ENCODE measurements at places on chromosomes 5 and 9.

- no peak for DNase-seq
These were observed 93.6 kb upstream of the TNC start for GRCh38 chr9:115211413-115212124.

DNA sequence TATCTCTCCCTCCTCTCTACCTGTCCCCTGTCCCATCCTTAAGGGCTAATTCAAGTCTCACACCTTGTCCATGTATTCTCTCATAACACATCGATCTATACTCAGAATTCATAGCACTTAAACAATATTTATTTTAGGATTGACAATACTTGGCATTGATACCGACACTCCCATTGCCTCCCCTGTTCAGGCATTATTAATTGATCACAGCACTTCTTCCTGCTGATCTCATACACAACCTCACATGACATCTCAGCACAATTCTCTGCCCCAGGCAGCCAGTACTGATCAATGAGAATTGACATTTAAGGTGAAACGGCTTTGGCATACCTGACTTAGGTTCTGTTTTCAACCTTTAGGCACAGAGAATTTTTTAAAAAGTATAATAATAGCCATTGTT lies 582.4 kb upstream of the BRINP1 start:
- DNase-seq = no peak

DNA sequence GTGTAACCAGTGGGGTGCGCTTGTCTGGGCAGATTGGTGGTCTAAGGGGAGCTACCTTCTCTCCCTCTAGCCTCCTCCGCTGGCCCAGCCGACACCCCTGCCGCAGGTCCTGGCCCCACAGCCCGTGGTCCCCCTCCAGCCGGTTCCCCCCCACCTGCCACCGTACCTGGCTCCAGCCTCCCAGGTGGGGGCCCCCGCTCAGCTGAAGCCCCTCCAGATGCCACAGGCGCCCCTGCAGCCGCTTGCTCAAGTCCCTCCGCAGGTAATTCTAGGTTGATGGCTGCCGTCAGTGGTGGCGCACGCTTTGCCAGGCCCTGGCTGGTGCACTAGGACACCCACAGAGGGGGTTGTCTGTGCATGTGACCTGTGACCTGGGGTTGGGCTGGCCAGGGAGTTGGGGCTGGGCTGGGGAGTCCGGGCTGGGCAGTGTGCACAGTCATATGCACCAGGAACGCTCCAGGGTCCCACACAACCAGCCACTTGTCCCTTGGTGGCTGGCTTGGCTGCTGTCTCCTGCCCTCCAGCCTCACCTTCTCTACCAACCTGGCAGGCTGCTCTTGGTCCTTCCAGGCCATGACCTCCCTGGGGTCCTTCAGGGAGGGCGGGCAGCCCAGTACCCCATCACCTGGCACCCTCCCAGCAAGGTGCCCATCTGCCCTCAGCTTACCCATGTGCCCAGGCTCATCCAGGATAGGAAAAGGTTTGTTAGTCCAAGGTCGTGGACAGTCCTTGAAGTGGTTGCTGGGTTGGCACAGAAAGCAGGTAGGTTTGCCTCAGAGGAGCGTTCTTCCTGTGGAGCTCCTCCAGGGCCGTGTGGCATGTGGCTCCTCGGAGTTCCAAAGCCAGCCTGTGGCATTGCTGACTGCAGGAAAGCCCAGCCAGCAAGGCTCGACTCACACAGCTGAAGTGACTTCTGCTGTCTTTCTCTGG lies 73.2 kb downstream of the WNK2 start:
- no peak for DNase-seq

DNA sequence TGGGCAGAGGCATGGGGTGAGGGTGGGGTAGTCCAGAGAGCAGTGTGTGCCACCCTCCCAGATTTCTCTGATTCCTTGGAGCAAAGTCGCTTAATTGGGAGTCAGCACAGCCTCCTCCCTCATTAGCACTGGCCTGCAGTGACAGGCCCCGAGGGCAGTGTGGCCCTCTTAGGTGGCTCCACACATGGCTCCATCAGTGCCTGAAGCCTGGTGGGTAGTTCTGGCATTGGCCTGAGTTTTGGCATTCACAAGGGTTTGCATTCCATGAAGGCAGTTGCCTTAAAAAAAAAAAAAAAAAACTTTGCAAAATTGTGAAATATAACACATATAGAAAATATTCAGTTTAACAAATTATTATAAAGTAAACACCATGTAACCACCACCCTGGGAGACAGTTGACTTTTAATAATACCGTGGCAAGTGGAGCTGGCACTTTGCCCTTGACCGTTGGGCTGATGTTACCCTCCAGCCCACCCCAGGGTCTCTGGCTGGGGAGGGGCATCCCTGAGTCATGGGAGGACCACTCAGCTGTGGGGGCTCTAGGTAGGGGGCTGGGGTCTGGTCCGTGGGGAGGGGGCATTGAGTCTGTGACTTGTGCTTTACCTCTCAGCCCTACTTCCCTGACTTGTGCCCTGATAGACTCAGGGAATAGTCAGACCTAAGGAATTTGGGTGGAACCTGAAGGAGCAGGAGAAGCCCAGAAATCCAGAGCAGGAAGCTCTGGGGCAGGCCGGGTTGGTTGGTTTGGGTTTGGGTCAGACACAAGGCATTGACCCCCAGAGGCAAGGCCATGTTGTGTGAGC lies 51.3 kb upstream of the PITX1 start:
- DNase-seq = no peak

DNA sequence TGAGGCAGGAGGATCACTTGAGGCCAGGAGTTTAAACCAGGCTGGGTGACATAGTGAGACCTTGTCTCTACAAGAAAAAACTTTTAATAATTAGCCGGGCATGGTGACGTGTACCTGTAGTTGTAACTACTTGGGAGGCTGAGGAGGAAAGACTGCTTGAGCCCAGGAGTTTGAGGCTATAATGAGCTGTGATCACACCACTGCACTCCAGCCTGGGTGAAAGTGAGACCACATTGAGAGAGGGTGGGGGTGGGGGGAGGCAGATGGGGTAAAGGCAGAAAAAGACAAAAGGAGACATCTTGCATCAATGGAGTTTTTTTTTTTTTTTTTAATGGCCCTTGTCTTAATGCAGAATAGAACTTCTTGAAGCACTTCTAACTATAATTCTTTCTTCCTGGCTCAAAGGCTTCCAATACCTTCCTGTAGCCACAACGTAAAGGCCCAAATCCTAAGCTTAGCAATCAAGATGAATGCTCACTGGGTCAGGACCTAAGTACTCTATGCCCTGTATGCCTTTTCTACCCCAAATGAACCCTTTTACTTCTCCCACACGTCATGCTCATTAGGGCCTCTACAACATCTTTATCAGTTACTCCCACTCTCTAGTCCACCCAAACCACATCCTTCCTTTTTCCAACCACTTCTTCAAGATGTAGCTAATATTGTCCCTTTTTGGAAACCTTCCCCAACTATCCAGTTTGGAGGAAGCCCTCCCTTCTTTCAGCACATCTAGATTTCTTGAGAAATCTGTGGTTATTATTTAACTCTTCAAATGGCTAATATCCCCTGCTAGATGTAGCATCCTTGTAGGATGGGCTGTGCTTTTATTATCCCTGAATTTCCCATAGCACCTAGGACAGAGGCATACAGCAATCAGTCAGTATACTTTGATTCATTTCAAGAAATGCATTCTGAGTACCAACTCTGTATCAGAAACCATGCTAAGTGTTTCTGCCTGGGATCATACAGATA lies 40.8 kb downstream of the CSF2 start:
- DNase-seq = peak; percentile 63

DNA sequence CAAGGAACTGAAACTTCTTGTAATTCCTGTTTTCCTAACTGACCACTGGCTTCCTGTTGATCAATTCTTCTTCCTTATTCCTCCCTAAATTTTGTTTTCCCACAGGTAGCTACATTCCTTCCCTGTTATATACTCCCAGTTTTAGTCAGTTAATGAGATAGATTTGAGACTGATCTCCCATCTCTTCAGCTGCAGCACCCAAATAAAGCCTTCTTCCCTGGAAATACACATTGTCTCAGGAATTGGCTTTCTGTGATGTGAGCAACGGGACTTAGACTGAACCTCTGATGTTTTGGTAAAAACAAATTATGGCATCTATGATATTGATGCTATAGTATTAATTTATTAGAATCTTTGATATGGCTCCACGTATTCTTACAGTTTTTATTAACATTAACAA lies 617.3 kb upstream of the ST8SIA4 start:
- peak; percentile 1 for DNase-seq

GRCh38 chr5:158429564-158429963 lies 570.6 kb upstream of the CLINT1 start:
- no peak for DNase-seq

DNA sequence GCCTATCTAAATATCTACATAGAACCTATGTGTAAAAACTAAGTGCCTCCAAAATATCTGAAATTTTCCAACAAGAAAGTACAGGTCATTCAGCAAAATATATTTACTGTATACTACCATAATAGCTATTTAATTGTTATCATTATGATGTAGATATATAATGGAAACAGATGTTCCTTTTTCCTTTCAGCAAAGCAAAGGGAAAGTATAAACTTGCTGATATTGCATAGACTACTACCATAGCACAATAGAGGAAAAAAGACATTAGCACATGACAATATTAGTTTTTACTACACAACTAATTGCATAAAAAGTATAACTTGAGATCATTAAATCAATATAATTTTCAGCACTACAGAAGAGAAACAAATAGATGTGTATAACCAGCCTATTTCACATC lies 14.9 kb downstream of the NR2F1-AS1 start:
- DNase-seq = no peak

GRCh38 chr9:38036359-38037084 lies 32.5 kb downstream of the SHB start:
- peak; percentile 62 for DNase-seq

Data from inflammatory macrophage treated with lipopolysaccharide for 4 hours (primary cell).